Hindlimb muscle (tissue), 1 donor: ENCODE measurements at places on chromosomes 1 and 21. TPM values are rescaled to one million over a fixed set of nuclear protein-coding genes. Genes with fewer than 3 reads are reported as not detected.

The CSRP1 gene
- 37.0 TPM for polyA plus RNA-seq

The OR2T11 gene
- polyA plus RNA-seq = not detected

The PRDM16 gene
- 0.80 TPM for polyA plus RNA-seq

The IL19 gene
- not detected for polyA plus RNA-seq

The C1orf167 gene
- polyA plus RNA-seq = 7.2 TPM

The CSDE1 gene
- polyA plus RNA-seq = 432 TPM
